Activated naive CD8-positive, alpha-beta T cell treated with anti-CD3 and anti-CD28 coated beads for 36 hours (primary cell): ENCODE measurements at places on chromosomes 11 and 22. TPM values are rescaled to one million over a fixed set of nuclear protein-coding genes. Genes with fewer than 3 reads are reported as not detected.

The CRYBB1 gene
- total RNA-seq, result not detected

The FOLH1 gene
- not detected for total RNA-seq

The TNNI2 gene
- not detected for total RNA-seq

The OR8G5 gene
- not detected for total RNA-seq

The MMP7 gene
- not detected for total RNA-seq

The LRRC56 gene
- total RNA-seq, result 1.4 TPM

The HBB gene
- total RNA-seq, result not detected

The ANO5 gene
- 0.02 TPM for total RNA-seq

The OR8B12 gene
- not detected for total RNA-seq

The EIF3M gene
- 459 TPM for total RNA-seq

The MUC5AC gene
- not detected for total RNA-seq

The RIN1 gene
- total RNA-seq, result 1.6 TPM

The OR10V1 gene
- total RNA-seq, result not detected

The PTGDR2 gene
- 0.16 TPM for total RNA-seq

The MISFA gene
- 1.4 TPM for total RNA-seq

The OR5B21 gene
- not detected for total RNA-seq

The IGSF22 gene
- total RNA-seq, result 1.1 TPM

The ATG2A gene
- 18.0 TPM for total RNA-seq

The GRAP2 gene
- total RNA-seq, result 65.2 TPM

The ASRGL1 gene
- 11.1 TPM for total RNA-seq

The OSM gene
- 50.7 TPM for total RNA-seq

The OR6T1 gene
- not detected for total RNA-seq

The SLC22A25 gene
- not detected for total RNA-seq

The SMTNL1 gene
- not detected for total RNA-seq

The ENTHD1 gene
- 0.20 TPM for total RNA-seq

The SMC1B gene
- total RNA-seq, result 2.1 TPM

The C11orf97 gene
- not detected for total RNA-seq

The SLC16A8 gene
- not detected for total RNA-seq

The PLET1 gene
- total RNA-seq, result not detected

The PATE2 gene
- total RNA-seq, result not detected

The C22orf42 gene
- total RNA-seq, result not detected

The EFCAB6 gene
- total RNA-seq, result 0.37 TPM

The GLYAT gene
- total RNA-seq, result not detected

The SLC5A1 gene
- not detected for total RNA-seq

The CBLIF gene
- not detected for total RNA-seq

The MS4A15 gene
- not detected for total RNA-seq

The NRIP3 gene
- 1.5 TPM for total RNA-seq

The NAP1L4 gene
- total RNA-seq, result 222 TPM

The APOA1 gene
- 0.33 TPM for total RNA-seq

The FXYD6 gene
- total RNA-seq, result 0.18 TPM

The EHF gene
- total RNA-seq, result not detected

The NRGN gene
- total RNA-seq, result 8.1 TPM

The SAA4 gene
- not detected for total RNA-seq

The KRTAP5-9 gene
- not detected for total RNA-seq

The MPEG1 gene
- total RNA-seq, result 0.70 TPM

The CYB5R2 gene
- total RNA-seq, result 18.8 TPM

The SLC22A12 gene
- not detected for total RNA-seq

The GNAZ gene
- 0.54 TPM for total RNA-seq

The MFRP gene
- total RNA-seq, result not detected

The CELSR1 gene
- total RNA-seq, result 0.04 TPM

The SCUBE1 gene
- 0.08 TPM for total RNA-seq

The POU2AF2 gene
- not detected for total RNA-seq
